CD4-positive, alpha-beta T cell treated with Interleukin-15 for 4 hours (primary cell): ENCODE measurements at places on chromosomes 7 and 10.
A peak's percentile ranks its signal among the peaks of the same experiment; 100 is the strongest.

- no peak for DNase-seq
Observed at GRCh38 chr7:21948887-21949540, 3.3 kb upstream of the CDCA7L start.

DNA sequence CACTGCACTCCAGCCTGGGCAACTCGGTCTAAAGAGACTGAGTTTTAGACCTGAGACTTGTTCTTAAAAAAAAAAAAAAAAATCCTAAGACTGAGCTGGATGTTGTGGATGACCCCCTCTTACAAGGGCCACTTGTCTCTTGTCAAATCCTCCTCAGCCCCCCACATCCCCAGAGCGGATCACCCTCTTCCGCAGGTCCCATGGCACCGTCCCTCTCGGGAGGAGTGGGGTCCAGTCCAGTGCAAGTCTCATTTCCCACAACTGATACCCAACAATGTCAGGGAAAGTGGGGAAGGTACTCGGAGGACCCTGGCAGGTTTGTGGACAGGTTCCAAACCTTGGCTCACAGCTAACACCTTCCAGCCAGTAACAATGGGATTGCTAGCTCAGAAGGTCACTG is 100.3 kb downstream of the ELFN1 start:
- no peak for DNase-seq

- no peak for DNase-seq
Observed at GRCh38 chr7:17168416-17168815, 130.0 kb upstream of the AHR start.

DNA sequence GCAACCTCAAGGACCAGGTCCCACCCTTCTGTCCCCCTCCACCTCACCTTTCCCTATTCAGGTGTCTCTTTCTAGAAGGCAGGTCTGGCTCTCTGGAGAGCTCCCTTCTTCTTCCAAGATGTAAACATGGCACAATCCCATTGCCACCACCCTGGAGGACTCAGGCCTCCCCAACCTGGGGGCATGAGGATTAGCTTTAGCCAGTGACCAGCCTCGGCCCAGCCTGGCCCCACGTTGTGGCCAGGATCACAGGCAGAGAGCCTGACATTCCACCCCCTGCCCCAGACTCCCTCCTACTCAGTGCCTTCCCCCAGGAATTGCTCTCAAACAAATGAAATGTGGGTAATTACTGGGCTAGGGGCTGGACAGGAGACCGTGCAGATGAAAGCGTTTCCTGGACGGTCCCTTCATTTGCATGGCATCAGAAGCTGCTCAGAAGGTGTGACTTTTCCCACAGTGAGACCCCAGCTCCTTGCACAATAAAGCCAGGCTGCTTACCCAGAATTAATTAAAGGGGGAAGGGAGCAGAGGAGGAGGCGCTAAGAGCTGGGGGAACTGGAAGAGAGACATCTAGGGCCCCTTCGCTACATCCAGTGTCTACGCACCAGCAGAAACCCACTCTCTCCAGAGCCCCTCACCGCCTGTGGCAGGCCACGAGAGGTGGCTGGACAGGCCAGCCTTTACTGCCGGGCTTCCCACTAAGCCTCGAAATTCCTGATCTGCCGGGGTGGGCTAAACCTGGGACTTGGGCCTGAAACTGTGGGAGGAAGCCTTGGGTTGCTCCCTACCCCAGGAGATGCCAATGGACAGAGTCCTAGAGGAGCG is 7.7 kb downstream of the FGF8 start:
- DNase-seq: no peak

- no peak for DNase-seq
Observed at GRCh38 chr7:107937531-107937930, 46.5 kb downstream of the DLD start.

GRCh38 chr10:32149252-32149955 is 93.2 kb upstream of the KIF5B start:
- DNase-seq: no peak

DNA sequence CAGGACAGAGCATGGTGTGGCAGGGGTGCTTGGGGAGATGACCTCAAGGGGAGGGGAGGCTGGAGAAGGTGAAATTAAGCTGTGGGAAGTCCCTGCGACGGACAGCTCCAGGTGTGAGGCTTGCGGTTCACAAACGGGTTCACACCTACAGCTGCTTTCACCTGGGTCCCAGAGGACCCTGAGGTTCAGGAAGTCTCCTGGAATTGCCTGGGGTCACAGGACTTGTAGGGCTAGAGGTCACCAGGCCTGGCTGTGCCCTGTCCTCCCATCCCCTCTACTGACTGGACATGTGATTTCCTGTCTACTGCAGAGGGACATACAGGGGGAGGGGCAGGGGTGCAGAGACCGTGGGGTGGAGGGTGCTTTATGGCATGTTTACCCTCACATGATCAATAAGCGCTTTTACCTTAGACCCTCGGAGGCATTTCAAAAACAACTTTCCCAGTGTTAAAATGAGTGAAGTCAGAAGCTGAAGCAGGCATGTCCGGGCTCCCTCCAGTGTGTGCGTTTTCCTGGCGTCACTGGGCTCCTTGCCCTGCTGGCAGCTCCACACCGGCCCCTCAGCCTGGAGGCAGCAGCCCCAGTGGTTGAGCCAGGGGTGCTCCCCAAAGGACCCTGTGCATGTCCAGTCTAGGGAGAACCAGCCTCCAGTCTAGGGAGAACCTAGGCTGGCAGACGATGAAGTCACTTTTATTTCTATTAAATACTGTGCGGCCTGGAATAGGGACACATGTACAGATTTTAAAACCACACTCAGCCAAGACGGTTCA is 66.6 kb upstream of the IGFBP3 start:
- DNase-seq: no peak

- DNase-seq: no peak
Observed at GRCh38 chr10:11845113-11845512, 22.0 kb downstream of the PROSER2 start.

DNA sequence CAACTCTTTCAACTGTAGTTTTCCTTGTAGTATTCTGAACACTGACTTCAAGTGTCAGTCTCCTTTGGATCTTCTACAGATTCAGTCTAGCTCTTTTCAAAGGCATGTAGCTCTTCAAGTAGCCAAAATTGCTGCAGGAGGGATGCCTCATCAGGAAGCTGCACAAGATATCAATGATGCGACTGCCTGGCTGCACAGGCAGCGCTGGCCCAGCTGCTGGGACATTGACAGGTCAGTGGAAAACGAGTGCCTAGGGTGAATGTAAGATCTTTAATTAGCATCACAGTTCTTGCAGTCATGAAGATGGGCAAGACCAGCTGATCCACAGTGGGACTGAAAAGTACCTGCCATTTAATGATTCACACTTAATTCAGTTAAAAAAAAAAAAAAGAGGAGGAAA is 167.6 kb downstream of the ANK3 start:
- no peak for DNase-seq

- no peak for DNase-seq
Observed at GRCh38 chr7:128265906-128266300, 24.8 kb downstream of the LEP start.

DNA sequence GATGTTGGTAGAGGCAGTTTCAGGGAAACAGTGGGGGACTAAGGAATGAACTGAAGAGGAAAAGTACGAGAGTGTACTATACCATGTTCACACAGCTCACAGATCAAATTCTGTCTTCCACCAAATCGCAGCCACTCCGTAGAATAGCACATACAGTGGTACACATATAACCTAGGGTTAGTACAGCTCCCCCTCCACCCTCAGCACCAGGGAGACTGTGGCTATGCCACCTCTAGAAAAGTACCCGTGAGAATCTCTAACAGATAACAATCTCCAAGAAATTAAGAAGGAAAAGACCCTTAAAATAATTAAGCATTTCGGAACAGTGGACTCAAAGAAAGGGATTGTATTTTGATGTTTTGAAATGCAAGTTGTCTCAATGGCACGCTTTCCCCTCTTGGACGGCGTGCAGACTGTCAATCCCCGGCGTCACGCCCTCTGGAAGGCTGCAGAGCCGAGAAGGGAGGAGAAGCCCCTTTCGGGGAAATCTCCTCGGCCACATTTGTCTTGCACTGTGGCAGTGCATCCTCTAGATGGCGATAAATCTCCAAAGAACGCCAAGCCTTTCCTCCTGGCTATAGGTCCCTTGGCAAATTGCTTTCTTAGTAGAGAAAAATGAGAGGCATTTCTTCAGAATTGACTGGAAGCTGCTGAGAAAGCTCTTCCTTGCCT is 345.0 kb downstream of the REEP3 start:
- peak; percentile 41 for DNase-seq

GRCh38 chr7:133428876-133429275 is 176.0 kb downstream of the EXOC4 start:
- no peak for DNase-seq

DNA sequence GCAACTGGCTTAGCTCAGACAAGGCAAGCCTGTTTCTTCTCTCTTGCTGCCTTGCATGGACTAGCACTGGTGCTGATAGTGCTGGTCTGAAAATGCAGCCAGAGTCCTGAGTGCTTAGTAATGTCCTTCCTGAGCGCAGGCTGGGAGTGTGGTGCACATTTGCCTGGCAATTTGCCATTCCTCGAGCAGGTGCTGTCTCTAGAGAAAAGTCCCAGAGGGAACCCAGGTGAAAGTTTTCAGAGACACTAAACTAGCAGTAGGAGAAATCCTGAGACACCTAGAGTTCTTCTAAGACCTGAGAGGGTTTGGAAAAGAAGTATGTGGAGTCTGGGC is 1.9 kb downstream of the SFTPD start:
- DNase-seq: no peak

DNA sequence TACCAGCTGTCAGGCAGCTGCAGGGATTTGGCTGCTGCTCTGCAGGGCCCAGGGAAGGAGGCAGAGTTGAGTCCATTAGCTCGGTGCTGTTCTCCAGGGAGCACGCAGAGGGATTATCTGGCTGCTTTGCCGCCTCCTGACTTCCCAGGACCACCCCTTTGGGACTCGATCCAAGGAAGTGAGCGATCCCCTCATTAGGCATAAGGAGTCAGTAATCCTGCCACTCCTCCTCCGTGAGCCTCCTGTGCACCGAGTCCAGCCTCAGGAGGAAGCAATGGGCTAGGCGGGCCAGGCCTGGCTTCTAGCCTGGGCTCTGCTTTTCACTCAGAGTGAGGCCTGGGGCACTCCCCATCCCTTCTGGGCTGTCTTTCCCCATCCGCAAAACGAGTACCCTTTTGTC is 417.9 kb downstream of the RPS24 start:
- no peak for DNase-seq

DNA sequence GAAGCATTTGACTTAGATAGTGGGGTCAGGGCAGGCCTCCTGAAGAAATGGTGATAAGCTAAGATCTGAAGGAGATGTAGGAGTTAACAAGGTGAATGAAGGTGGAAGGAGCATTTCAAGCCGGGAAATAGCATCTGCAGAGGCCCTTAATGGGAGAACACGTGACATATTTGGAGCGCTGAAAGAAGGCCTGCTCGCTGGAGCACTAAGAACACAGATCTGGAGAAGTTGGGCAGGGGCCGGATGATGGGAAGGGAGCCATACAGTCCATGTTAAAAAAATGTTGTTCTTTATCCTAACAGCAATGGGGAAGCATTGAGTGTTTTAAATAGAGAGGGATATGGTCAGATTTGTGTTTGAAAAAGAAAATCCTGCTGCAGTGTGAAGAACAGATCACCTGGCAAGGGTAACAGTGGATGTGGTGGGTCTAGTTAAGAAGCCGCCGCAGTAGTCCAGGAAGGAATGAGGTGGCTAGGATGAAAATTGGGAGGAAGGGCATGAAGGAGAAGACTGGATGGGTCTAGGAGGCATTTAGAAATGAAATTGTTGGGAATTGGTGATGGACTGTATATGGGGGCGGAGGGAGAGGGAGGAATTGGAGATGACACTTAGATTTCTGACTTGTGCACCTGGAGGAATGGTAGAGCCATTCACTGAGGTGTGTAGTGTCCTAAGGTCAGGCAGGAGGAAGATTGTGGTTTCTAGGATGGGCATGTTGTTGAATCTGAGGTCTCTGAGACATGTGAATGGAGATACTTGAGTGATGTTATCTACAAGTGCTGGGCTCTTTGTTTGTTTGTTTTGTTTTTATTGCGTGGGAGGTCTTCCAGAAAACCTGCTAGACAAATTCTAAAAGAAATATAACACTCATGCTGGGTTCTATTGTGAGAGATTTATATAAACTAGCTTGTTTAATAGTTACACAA is 58.4 kb downstream of the MET start:
- DNase-seq: no peak

DNA sequence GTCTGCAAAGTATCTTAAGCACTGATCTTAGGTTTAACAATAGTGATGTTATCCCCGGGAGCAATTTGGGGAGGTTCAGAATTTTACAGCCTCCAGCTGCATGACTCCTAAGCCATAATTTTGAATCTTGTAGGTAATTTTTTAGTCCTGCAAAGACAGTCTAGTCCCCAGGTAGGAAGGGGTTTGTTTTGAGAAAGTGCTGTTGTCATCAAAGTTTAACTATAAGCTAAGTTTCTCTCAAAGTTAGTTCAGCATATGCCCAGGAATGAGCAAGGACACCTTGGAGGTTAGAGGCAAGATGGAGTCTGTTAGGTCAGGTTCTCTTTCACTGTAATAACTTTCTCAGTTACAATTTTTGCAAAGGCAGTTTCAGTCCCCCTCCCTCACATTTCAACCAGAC is 79.0 kb upstream of the LRGUK start:
- no peak for DNase-seq

- peak; percentile 99 for DNase-seq
Observed at GRCh38 chr7:100271716-100272537, 35.6 kb upstream of the SPDYE3 start.

DNA sequence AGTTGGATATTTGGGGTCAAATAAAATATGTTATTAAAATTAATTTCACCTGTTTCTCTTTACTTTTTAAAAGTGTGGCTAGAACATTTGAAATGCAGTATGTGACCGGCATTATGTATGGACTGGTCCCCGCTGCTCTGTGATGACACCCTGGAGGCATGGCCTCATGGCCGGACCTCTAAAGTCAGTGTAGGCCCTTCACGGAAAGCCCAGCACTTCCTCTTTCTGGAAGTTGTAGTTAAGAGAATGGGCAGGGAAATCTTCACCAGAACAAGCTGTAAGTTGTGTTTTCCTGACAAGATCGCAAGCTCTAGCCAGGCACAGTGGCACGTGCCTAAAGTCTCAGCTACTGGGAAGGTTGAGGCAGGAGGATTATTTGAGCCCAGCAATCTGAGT is 38.3 kb upstream of the SRGN start:
- no peak for DNase-seq

- no peak for DNase-seq
Observed at GRCh38 chr10:9291081-9291480, 1236.6 kb downstream of the GATA3 start.

- DNase-seq: no peak
Observed at GRCh38 chr7:93897680-93898079, 7.1 kb upstream of the TFPI2 start.

- DNase-seq: no peak
Observed at GRCh38 chr7:91462316-91462715, 198.1 kb downstream of the FZD1 start.

DNA sequence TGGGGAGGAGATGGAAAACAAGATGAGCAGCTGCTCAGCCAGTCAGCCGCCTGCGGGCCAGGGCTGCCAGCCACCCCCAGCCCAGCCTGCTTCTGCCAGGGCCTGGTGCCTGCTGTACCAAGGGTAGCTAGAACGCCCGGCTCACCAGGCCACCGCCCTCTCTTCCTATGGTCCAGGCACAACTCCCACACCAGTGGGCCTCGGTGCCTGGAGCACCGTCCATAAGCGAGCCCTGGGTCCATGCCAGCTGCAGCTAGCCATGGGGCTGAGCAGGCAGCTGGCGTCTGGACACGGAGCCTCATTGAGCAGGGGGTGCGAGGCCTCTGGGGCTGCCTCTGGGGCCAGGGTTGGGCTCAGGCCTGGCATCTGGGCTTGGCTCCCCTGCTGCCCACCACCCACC is 8.5 kb upstream of the RABGEF1 start:
- no peak for DNase-seq

- no peak for DNase-seq
Observed at GRCh38 chr10:132306343-132306685, 1.4 kb downstream of the STK32C start.
